ENCODE measurements at places on chromosomes 7 and 10. TPM values are rescaled to one million over a fixed set of nuclear protein-coding genes. Genes with fewer than 3 reads are reported as not detected.

DNA sequence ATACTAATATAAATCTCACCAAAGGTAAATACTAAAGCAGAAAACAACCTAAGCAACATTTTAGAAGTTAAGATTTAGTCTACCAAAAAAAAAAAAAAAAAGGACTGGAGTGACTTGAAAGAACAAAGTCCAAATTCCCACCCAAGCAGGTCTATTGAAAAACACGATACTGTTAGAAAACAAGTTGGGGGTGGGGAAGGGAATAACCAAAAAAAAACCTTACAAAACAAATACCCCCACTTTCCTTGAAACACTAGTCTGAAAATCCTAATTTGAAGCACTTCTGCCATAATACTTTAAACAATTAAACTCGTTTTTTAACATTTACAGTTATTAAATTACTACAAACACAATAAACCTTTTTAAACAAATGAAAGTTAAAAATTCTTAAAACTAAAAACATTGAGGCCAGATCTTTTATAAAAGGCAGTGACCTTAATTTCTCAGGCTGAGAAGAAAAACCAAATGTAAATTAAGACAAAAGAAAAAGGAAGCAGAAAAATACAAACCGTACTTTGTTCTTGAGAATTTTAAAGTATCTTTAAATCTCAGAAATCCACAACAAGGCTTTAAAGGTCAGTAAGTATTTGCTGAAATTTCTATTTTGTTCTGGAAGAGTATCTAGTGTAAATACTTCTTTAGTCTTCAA lies 135.1 kb downstream of the NRBF2 start:
- no peak for DNase-seq

DNA sequence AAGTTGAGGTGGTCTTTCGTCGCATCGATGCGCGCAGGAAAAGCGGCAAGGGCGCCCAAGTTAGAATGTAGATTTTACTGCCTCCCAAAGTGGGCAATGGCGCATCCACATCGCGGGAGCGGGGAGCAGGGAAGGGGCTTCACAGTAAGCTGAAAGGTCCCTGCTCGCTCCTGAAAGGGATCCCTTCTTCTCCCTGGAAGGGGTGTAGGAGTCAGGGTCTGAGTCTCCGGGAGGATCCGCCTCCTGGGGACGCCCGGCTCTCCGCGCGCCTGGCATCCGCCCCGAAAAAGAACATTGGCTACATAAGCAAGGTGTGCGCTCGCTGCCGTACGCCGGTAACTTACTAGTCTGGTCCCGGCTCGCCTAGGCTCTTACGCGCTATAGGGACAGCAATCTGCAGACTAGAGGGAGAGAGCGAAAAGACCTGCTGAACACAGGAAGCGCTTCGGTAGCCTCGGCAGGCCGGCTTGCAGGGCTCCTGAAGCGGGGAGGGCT lies 804 bp downstream of the UNC5B start:
- peak; percentile 80 for DNase-seq

DNA sequence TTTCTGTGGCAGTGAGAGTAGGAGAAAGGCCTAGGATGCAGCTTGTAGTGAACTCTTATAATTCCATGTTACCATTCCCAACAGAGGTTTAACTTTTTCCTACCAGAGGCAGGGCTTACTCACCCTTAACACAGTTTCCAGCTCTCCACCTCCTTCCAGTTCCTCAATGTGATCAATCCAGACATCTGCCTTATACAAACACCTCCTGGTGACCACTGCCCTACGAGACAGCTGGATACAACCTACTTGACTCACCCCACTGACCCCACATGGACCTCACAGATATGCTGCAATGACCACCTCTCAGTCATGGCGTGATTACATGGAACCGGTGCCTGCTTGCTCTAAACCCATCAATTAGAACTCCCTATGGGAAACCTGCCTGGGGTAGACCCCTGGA lies 326.5 kb downstream of the TNS3 start:
- DNase-seq: no peak

DNA sequence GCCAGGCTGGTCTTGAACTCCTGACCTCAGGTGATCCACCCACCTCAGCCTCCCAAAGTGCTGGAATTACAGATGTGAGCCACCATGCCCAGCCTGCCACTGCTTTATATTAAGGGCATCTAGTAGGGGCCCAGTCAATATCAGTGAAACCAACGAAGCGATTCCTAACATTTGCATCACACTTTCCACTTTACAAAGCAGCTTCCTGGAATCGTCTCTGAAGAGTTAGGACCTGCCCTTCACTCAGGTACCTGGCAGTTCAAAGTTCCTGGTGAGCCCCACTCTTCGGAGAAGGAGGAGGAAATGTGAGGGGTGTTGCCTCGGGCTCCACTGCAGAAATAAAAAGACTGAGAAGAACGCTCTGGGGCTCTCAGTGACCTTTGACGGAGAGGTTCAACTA lies 31.1 kb upstream of the EZH2 start:
- no peak for DNase-seq

GRCh38 chr7:128425850-128426249 lies 16.1 kb upstream of the IMPDH1 start:
- peak; percentile 86 for DNase-seq

- peak; percentile 53 for DNase-seq
Measured at GRCh38 chr10:113947184-113948041, 93.0 kb downstream of the NHLRC2 start.

DNA sequence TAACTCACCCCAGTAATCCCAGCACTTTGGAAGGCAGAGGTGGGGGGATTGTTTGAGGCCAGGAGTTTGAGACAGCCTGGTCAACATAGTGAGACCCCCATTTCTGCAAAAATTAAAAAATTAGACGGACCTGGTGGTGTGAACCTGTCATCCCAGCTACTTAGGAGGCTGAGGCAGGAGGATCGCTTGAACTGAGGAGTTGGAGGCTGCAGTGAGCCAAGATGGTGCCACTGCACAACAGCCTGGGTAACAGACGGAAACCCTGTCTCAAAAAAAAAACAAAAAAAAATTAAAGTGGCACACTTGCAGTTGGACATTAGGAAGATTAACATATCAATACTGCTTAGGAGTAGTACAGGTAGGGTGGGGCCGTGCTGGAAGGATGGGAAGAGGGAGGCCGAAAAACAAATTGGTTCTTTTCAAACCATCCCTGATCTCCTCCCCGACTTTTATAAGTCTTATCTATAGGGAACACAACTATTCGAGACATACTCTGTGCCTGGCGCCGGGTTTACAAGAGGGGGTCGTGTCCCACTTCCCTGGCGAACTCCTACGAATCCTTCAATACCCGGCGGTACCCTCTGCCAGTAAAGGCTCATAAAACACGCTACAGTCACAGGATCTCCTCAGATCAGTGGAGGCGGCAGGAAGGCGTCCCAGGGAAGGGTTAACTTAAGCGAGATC lies 628 bp downstream of the TAF6 start:
- no peak for DNase-seq

ACBD7 gene
- not detected for total RNA-seq

Measured in right cardiac atrium (tissue), 5 donors.